Psoas muscle (tissue), 8 donors: ENCODE measurements at places on chromosomes 12 and 14. TPM values are rescaled to one million over a fixed set of nuclear protein-coding genes. Genes with fewer than 3 reads are reported as not detected.
A peak's percentile ranks its signal among the peaks of the same experiment; 100 is the strongest.

The NIN gene
- 47.7 TPM for total RNA-seq

DNA sequence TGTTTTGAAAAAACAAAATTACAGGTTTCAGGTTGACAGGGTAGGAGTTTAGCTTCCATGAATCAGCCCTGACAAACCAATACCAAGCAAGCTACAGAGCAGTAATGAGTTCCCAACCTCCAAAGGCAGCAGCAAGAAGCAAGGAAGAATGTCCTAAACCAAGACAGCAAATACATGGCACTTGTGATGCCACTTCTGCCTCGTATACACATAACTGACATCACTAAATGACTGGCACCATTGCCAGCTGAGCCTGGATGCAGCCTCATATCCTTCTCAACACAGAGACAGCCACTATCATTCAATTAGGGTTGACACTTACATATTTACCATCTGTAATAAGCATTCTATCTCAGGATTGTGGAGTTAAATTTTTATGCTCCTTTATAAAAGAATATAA lies 35.0 kb upstream of the MDM1 start:
- no peak for DNase-seq

DNA sequence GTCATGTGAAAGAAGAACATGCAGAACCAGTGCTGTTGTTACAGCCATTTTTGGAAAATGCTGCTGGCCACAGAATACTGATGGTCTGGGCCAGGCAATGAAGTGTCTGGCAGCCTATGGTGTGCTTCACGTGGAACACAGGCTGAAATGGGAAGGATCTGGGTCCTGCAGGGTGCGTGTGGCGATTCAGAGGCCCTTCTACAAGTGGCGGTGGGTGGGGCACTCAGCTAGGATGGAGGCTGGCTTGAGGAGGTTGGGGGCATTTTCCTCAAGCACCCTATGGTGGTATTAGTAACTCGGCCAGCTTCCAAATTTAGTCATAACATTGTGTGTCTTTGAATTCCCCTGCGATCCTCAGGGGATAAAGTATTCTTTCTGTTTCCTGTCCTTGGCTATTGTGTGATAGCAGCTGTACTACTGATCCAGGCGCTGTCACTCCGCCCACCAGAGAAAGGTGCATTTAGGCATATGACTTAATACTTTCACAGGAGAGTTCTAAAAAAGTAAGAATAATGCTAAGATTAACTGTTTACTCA lies 9.2 kb upstream of the RAD52 start:
- DNase-seq, result no peak

DNA sequence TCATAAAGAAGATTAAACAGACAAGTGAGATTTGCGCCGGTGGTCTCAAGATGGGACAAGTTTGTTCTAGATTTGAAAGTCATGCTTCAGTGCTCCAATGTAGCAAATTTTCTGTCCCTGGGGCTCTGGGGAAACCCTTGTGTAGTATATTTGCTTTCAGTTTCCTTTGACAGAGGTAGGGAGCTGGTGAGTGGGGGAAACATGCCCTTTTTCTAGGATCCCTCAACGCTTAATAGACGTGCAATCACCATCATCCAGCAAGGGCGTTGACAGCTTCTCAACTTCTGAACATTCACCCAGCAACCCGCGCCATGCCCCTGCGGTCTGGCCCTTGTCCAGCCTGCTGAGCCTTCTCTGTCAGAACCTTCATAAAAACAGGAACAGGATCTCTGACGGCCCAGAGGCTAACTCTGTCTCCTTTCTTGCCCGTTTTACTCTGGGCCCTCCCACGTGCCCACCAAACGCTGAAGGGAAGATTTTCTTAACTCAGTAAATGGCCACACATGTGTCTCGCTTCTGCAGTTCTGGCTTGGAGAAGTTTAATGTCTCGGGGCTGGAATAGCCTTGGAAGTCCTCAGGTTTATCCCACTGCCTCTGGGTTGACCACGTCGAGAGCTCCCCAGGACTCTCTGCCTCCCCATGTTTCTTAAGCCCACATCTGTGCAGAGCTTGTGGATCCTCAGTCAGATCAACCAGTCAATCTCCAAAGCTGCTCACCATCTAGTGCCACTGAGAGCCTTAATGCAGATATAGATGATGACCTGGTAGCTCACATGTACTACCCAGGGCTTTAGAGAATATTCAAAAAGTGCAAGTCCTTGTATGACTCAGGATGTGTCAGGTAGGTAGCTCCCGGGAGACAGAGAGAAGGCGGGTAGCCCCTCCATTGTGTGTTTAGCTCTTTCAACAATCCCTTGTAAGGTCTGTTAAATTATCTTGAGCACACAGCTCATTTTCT lies 58.1 kb upstream of the CCND2 start:
- peak; percentile 79 for DNase-seq

DNA sequence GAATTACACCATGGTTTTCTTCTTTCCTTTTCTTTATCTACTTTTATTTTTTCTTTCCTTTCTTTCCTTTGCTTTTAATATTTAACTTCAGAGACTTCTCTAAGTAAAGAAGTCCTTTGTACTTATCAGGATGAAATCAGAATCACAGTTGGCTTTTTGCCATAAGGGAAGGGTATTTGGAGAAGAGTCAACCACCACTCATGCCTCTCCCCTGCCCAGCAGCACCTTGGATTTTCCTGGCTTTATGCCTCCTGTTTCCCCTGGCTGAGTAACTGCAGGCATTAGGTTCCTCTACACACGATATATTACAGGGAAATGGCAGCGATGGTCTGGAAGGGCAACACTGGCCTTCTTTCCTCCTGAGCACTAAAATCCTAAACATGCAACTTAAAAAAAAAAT lies 266.4 kb upstream of the CAND1 start:
- DNase-seq, result no peak

The MUCL1 gene
- total RNA-seq, result not detected

- no peak for DNase-seq
Measured at GRCh38 chr12:119071638-119072231, 90.4 kb downstream of the SRRM4 start.
